ENCODE measurements at places on chromosomes 3 and 15.

DNA sequence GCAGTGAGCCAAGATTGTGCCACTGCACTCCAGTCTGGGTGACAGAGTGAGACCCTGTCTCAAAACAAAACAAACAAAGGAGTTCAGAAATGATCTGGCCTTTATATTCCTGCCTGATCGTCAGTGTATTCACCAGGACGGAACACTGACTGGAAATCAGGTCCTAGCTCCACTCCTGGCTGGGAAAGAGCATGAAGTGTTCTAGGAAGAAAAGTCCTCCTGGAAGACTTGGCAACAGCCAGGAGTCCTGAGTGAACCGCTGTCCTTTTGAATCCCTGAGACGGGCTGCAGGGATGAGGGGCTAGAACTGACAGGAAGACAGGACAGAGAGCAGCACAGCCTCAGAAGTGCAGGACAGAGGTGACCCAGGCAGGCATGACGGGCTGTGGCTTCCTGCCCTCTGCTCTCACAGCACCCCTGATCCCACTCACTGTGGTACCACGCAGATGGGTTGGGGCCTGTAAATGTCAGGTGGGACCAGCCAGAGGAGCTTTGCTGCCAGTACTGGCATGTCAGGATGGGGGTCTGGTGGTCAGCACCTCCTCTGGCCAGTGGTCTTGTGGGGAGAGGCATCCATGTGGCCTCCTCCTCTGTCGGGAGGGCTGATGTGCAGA is 23.5 kb downstream of the FAN1 start:
- no peak for DNase-seq

DNA sequence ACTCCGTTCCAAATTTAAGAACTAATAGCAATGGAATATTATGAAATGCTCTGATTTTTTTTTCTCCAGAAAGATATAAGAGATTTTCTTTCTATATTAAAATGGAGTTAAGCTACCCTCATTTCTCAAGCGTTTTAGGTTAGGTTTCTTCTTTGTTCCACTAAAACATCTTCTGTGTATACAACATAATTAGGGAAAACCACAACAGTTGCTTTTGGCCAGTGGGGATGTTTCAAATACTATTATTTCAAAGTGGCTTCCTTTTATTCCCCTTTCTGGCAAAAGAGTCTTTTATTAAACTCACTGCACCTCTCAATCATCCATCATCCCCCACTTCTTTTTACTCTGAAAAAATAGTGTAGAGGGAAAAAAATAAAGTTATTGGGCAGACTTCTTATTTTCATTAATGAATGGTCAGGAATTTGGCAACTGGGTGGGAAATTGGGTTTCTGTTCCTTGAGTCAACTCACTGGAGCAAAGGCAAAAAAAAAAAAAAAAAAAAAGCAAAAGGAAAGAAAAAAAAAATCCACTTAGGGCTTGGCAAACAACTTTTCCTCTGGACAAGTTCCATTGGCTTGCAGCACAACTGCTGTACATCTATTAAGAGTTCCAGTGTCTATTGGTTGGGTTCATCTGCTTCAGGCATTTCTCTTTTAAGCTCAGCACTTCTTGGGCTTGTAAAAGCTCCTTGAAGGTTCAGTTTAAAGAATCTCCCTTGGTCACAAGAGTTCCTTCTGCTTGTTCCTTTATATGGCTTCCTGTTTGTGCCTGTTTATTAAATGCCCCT is 963.4 kb downstream of the ROBO1 start:
- DNase-seq, result no peak

GRCh38 chr3:150183678-150184425 is 213.2 kb upstream of the PFN2 start:
- DNase-seq, result peak; percentile 68

GRCh38 chr3:19146685-19147650 is 1.3 kb upstream of the KCNH8 start:
- DNase-seq, result peak; percentile 90

- peak; percentile 64 for DNase-seq
Observed at GRCh38 chr3:46693038-46693891, at the start of gene ALS2CL. Gene ALS2CL (minus strand): TSS chr3:46693679. CDS start chr3:46689440, 4,239 bp downstream.

DNA sequence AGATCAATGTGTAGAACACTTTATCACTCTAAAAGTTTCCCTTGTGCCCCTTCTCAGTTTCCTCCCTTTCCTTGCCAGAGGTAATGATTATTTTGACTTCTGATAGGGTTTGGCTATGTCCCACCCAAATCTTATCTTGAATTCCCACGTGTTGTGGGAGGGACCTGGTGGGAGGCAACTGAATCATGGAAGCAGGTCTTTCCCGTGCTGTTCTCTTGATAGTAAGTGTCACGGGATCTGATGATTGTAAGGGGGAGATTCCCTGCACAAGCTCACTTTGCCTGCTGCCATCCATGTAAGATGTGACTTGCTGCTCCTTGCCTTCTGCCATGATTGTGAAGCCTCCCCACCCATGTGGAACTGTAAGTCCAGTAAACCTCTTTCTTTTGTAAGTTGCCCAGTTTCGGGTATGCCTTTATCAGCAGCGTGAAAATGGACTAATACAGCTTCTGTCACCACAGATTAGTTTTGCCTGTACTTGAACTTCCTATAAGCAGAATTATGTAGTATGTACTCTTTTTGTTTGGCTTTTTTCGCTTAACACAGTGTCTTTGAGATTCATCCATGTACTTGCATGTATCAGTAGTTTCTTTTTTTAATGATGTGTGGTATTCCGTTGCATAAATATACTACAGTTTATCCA is 7.2 kb downstream of the FEM1B start:
- DNase-seq, result no peak

GRCh38 chr15:28228096-28228495 is 93.9 kb downstream of the HERC2 start:
- no peak for DNase-seq

DNA sequence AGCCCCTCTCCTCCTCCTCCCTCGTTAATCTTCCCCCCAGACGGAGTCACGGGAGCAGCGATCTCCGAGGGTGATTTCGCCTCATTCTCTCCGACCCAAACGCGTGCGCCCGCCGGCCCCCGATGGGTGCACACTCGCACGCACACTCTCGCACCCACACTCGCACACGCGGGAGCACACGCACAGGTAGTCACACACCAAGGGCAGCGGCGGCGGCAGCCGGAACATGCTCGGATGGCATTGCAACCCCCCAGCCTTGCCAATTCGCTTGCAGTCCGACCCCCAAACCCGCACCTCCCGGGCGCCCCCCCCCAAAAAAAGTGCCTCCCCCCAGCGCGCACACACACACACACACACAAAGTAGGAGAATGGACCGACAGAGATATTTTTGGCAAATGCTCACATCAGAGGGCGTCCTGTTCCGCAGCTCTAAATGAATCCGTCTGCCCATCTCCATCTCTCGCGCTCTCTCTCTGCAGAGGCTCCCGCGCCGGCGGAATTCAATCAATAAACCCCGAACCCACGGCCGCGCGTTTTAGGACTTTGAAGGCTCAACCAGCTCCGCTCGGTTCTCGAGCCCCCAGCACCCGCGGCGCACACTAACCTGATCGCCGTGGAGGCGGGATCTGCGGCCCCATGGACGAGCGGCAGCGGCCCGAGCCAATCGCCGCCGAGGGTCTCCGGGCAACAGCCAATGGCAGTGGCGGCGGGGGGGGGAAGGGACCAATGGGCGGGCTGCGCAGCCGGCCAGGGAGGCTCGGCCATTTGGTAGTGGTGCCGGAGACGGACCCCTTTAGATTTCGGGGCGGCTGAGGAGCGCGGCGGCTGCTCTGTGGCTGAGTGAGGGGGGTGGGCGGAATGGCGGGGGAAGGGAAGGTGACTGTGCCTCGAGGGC is at the start of gene ANP32A:
Gene ANP32A, minus strand, starts transcription at position 601 of the 895 bp plus-strand sequence. Its CDS starts 144 bp downstream, at position 457.
- DNase-seq, result peak; percentile 99

DNA sequence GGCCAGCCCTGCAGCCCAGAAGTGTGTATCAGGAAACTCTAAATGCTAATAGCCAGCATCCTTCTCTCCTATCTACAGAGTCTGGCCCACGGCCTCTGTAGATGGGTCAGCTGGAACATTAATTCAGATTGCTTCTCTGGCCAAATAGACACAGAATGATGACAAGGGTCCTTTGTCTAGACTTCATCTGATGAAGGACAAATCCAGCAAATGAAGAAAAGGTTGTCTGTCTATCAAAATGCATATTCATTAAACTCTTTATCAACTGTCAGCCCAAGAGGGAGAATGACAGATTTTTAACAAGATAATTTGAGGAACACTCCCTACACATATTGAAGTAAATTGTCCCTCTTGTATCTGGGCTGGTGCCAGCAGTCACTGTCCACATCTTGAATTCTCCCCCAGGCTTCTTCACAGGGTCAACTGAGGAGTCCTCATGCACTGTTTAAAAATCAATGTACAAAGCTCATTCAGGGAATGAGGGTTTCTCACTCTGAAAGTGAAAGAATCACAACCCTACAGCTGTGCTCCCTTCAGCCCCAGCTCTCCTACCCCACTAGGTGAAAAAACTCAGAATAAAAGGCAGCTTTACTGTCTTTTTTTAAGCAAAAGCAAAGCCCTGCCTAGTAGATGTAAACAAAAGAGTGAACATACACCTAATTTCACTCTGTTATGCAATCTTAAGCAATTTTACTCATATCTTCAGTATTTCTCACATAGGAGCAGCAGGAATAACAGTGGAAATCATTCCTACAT is 507.7 kb downstream of the IGSF11 start:
- DNase-seq, result no peak

DNA sequence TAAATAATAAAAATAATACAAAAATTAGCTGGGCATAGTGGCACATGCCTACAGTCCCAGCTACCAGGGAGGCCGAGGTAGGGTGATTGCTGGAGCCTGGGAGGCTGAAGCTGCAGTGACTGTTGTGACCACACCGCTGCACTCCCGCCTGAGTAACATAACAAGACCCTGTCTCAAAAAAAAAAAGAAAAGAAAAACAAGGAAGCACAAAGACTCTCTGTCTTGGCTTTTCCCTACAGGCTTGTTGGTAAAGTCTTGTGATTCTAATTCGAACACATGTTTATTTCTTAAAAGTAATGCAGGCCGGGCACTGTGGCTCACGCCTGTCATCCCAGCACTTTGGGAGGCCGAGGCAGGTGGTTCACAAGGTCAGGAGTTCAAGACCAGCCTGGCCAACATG is 60.1 kb downstream of the CAPN3 start:
- no peak for DNase-seq

GRCh38 chr3:139457066-139457465 is 19.2 kb downstream of the RBP2 start:
- no peak for DNase-seq

DNA sequence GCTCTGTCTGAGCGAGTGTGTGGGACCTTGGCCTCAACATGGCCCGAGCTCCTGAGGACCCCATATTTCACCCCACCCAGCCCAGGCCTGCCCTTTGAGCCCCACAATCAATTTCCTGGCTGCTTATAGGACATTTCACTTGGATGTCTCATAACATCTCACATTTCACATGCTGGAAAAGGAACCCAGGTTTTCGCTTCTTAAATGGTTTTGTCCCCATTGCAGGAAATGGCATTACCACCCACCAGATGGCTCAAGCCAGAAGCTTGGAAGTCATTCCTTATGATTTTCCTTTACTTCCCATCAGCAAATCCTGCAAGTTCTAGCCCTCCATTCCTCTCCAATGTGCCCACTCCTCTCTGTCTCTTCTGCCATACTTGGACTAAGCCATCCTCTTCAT is 14.9 kb downstream of the ITGA11 start:
- DNase-seq, result no peak

GRCh38 chr15:50549326-50549725 is 2.9 kb upstream of the USP50 start:
- no peak for DNase-seq

DNA sequence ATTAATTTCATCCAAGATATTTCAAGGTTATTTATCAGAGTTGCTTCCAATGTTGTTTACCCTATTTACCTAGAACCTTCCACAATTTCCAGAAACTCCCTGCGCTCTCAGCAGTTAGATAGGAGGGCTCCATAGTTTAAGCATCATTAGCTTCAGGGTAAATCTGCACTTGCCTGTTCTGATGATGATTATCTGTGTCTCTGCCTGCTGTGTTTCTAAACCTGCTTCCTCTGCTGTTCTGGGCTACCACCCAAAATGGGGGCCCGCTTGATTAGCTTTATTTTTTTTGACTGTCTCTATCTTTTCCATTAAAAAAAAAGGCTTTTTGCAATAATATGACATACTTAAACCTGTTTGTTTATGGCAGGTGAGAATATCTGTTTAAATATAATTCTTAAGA is 472.4 kb downstream of the DIPK2A start:
- DNase-seq, result no peak

DNA sequence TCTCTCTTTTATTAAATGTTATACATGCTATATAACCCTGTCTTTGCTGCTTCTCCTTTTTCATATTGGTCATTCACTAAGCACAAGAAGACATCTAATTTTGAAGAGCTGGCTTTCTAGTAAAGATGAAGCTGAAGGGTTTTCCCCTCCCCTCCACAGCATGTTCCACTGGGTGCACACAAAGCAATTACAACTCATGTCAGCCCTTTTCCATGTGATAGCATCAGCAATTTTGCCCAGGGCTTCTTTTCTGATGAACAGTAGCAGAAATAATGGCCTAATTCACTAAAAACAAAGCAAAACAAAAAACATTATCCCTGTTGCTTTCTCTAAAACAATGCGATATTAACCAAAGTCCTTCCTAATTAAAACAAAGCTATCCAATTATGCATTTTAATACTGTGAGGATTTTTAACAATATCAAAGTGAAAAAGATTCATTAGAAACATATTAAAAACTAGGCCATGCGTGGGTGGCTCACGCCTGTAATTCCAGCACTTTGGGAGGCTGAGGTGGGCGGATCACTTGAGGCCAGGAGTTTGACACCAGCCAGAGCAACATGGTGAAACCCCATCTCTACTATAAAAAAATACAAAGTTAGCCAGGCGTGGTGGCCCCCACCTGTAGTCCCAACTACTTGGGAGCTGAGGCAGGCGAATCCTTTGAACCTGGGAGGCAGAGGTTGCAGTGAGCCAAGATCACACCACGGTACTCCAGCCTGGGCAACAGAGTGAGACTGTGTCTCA is 12.2 kb upstream of the PIK3R4 start:
- DNase-seq, result no peak

GRCh38 chr3:76016111-76016510 is 230.8 kb upstream of the ZNF717 start:
- no peak for DNase-seq

DNA sequence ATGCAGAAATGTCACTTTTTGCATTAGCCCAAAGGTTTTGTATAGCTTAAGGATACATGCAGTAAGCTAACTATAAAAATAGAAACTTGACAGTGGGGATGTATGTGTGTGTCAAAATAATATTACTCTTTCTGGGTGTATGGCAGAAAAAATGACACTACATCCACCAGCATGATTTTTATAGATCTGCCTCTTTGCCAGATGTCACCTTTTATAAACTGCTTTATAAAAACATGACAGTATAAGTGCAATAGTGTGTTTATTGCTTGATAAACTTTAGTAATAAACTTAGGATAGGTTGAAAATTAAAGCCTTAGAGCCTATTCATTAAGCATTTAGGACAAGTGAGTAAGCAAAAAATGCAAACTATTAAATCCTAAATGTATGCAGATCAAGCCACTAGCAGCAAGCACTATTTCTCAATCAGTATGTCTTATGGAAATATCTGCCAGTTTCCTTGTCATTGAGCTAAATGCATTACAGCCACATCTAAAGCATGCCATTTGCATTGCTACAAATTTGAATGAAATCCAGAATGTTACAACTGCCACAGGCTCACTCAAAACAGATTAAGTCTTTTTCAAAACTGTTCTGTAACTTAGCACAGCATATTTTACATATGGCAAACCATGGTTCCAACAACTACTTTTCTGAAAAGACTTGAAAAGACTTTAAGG is 935.0 kb downstream of the FHIT start:
- DNase-seq, result no peak
